Ammon's horn (tissue), 1 donor: ENCODE measurements at places on chromosomes 2 and 18.

- no peak for DNase-seq
Measured at GRCh38 chr2:202450785-202451184, 74.7 kb downstream of the BMPR2 start.

- no peak for DNase-seq
Measured at GRCh38 chr2:46188041-46188716, 109.0 kb upstream of the EPAS1 start.

DNA sequence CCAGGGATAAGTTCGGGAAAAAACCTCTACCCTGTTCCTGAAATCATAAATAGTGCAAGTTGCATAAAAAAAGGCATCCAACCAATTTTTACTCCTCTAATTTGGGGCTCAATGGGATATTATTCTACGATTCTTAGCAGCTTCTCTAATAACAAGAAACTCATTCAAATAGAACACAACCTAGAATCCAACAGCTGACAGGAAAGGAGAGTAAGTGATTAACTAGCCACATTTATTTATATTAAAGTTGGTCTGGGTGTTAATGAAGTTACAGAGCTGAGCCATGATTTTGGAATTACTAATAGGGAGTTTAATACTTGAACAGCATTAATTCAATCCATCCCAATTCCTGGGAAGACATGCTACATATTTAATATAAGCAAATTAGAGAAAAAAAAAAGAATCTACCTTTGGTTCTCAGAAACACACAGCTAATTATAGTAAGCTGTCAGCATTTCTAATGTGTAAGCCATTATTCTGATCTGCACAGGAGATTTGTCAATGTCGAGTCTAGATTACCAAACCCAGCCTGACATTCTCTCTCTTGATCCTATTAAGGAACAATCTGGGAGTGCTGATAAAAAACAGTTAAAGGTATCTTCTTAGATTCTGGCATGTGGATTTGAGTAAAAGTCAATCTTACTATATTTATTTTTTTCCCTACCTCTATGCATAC lies 267.7 kb downstream of the NBAS start:
- no peak for DNase-seq

DNA sequence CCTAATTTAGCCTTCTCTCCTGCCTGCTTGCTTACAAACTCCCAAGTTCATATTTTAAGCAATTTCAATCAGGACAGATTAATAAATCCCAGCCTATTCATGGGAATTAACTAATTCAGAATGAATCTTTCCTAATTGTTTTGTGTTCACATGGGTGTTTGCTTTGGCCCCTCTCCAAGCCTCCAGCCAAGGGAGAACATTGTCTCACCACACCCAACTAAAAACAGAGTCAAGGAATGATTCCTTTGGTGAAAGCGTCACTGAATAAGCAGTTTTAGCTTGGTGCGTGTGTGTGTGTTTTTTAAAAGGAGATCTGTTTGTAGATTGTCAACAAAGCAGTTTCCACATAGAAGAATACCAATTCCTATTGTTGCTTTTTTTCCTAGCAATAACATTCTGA lies 43.0 kb upstream of the DSG1 start:
- no peak for DNase-seq

GRCh38 chr2:129827311-129828090 lies 152.0 kb upstream of the RAB6C start:
- DNase-seq: no peak
